T-helper 17 cell (primary cell): ENCODE measurements at places on chromosomes 4 and X. TPM values are rescaled to one million over a fixed set of nuclear protein-coding genes. Genes with fewer than 3 reads are reported as not detected.
A peak's percentile ranks its signal among the peaks of the same experiment; 100 is the strongest.

FGFR3 gene
- total RNA-seq = not detected

SLC25A5 gene
- 157 TPM for total RNA-seq

SORBS2 gene
- total RNA-seq = 0.07 TPM

TLR10 gene
- total RNA-seq = not detected

YY2 gene
- 1.0 TPM for total RNA-seq

GIMD1 gene
- not detected for total RNA-seq

FABP2 gene
- total RNA-seq = not detected

FGF13 gene
- not detected for total RNA-seq

MMRN1 gene
- total RNA-seq = 0.70 TPM

BTC gene
- total RNA-seq = not detected

KDR gene
- total RNA-seq = not detected

ETDA gene
- not detected for total RNA-seq

GRCh38 chr4:168317621-168318020, 931 bp downstream of the DDX60 start:
- H3K4me3 ChIP-seq = peak overlapping the region; percentile 94
- H3K4me1 ChIP-seq = peaks cover 32% of the 10 kb centered on the region
- no peaks in the 10 kb centered on the region for H3K27me3 ChIP-seq

GRCh38 chrX:57771689-57772088, 91.6 kb upstream of the NLRP2B start:
- no peak for DNase-seq
- H3K27me3 ChIP-seq = no peaks in the 10 kb centered on the region
- H3K36me3 ChIP-seq = no peaks in the 10 kb centered on the region

GRCh38 chr4:168119890-168120289, 27.6 kb downstream of the ANXA10 start:
- no peaks in the 10 kb centered on the region for H3K4me1 ChIP-seq
- DNase-seq = no peak
- no peak overlapping the region for H3K4me3 ChIP-seq
- no peak overlapping the region for H3K27ac ChIP-seq

DNA sequence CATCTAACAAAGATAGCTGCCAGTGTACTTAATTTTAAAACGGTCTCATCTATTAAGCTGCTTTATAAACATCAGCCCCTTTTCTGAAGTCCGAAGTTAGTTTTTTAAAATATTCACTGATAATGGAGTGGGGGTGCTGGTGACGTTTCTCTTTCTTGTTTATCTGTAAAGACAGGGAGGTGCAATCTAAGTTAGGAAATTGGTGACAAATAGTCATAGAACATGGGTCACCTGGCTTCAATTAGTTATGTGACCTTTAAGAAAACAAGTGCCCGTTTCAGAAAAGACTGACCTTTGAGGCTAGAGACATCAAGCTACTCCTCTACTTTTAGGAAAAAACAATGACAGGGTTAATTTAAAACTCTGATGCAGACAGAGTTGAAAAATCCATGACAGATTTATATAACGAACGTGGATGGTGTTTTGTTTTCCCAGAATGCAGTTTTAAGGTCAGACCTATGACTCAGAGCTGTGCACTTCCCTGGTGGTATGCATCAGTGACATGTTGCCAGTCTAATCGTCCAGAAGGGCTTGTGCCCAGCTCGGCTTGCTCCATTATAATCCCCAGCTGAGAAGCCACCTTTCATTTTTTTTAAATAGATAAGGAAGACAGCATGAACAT, 38.2 kb downstream of the FHL1 start:
- H3K4me1 ChIP-seq = peaks cover 2% of the 10 kb centered on the region
- H3K27me3 ChIP-seq = no peaks in the 10 kb centered on the region
- H3K27ac ChIP-seq = no peak overlapping the region
- H3K4me3 ChIP-seq = no peak overlapping the region
- no peak for DNase-seq
- H3K36me3 ChIP-seq = no peaks in the 10 kb centered on the region

- DNase-seq = no peak
- no peak overlapping the region for H3K4me3 ChIP-seq
- no peaks in the 10 kb centered on the region for H3K27me3 ChIP-seq
- H3K4me1 ChIP-seq = peaks cover 13% of the 10 kb centered on the region
- no peak overlapping the region for H3K27ac ChIP-seq
- peaks cover 2% of the 10 kb centered on the region for H3K36me3 ChIP-seq
Observed at GRCh38 chr4:25867781-25868294, 5.0 kb upstream of the SEL1L3 start.

DNA sequence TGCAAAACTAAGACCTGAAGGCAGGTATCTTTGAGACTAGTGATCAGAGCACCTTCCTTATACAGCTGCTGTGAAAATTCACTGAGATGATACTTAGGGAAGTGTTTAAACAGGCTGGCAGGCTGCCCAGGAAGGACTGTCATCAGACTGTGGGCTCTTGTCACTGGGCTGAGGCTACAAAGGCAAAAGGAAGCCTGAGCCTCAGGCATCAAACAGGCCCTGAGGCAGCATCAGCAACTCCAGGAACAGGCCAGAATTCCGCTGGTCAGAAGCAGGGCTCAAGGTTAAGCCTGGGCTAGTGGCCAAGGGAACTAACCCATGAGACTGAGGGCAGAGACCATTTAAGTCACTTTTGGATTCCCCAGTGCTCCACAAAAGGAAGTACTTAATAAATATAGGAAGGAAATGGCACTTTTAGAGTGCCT, 12.8 kb downstream of the PJA1 start:
- H3K36me3 ChIP-seq = no peaks in the 10 kb centered on the region
- peaks cover 3% of the 10 kb centered on the region for H3K4me1 ChIP-seq
- H3K27ac ChIP-seq = no peak overlapping the region
- DNase-seq = no peak
- H3K4me3 ChIP-seq = no peak overlapping the region

DNA sequence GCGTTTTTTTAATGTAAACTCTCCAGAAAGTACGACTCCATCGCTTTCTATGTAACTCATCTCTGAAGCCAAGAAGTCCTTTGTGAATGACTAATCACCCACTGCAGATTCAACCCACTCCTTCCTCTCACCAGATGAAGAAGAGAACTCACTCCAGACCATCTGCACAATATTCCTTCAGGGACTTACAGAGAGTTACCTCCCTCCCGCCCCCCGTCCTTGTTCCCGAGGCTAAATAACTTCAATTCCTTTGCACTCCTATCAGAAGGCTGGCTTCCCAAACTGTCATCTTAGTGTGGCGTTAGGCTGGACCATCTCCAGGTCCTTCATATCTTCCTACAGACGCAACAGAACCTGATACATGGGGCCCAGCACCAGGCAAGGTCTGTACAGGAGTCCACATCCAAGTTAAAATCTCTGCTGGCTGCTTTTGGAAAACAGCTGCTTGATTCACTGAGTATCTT, 82.4 kb downstream of the AFAP1 start:
- peak overlapping the region; percentile 61 for H3K4me3 ChIP-seq
- no peak for DNase-seq
- peaks cover 38% of the 10 kb centered on the region for H3K4me1 ChIP-seq
- no peaks in the 10 kb centered on the region for H3K27me3 ChIP-seq
- H3K36me3 ChIP-seq = peaks cover 2% of the 10 kb centered on the region
- peak overlapping the region; percentile 96 for H3K27ac ChIP-seq

DNA sequence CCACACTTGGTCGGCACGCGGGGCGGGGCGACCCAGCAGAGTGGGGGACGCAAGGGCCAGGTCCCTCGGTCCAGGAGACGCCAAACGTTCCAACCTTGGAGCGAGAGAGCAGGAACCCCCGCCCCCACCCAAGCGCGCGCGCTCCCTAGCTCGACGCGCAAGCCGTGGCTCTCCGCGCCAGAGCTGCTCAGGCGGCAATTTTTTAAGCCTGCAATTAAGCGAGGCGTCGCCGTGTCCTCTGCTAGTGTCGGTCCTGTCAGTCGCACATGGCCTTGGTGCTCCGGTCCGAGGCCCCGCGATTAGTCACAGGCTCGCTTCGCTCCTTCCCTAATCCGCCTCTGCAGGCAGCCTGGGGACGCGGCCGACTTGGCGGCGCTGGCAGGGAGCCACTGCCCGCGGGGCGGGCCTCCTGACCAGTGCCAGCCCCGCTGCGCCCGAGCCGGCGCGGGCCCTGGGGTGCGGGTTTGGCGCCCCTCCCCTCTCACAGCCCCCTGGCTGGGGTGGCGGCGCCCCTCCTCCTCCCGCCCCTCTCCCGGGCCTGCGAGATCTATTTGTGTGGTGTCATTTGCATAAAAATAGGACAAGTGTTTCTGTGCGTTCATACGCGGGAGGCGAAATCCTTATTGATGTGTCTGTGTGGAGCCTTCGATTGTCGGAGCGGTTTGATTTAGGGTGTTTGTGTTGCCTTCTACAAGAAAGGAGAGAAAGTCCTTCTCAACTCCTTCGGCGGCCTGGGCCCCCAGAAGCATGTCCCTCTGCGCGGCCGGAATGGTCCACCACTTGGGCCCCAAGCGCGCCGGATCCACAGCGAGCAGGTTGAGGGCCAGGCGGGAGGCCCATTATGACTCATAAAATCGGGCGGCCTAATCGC, 9.8 kb upstream of the BCOR start:
- DNase-seq = no peak
- H3K27ac ChIP-seq = no peak overlapping the region
- H3K4me1 ChIP-seq = peaks cover 6% of the 10 kb centered on the region
- no peaks in the 10 kb centered on the region for H3K27me3 ChIP-seq

- peak within 1 kb of the TSS; percentile 94 for H3K27ac ChIP-seq
- peak within 1 kb of the TSS; percentile 90 for H3K4me3 ChIP-seq
- peaks cover 24% of the 10 kb centered on the region for H3K4me1 ChIP-seq
- H3K36me3 ChIP-seq = no peaks in the 10 kb centered on the region
- H3K27me3 ChIP-seq = no peaks in the 10 kb centered on the region
Observed at GRCh38 chr4:37890801-37891259, at the start of gene TBC1D1. TSS of gene TBC1D1 (plus strand) at chr4:37891084. CDS start at chr4:37902096, 11,012 bp downstream.

GRCh38 chrX:3216581-3217180, 129.8 kb downstream of the MXRA5 start:
- H3K27ac ChIP-seq = no peak overlapping the region
- H3K4me3 ChIP-seq = no peak overlapping the region
- H3K4me1 ChIP-seq = no peaks in the 10 kb centered on the region
- no peak for DNase-seq
- H3K27me3 ChIP-seq = no peaks in the 10 kb centered on the region
- no peaks in the 10 kb centered on the region for H3K36me3 ChIP-seq

- no peak overlapping the region for H3K4me3 ChIP-seq
- no peaks in the 10 kb centered on the region for H3K4me1 ChIP-seq
- no peaks in the 10 kb centered on the region for H3K27me3 ChIP-seq
- DNase-seq = no peak
- H3K27ac ChIP-seq = no peak overlapping the region
- no peaks in the 10 kb centered on the region for H3K36me3 ChIP-seq
Observed at GRCh38 chr4:30856795-30857564, 136.8 kb downstream of the PCDH7 start.

- no peak overlapping the region for H3K4me3 ChIP-seq
- peaks cover 16% of the 10 kb centered on the region for H3K27me3 ChIP-seq
- peaks cover 2% of the 10 kb centered on the region for H3K36me3 ChIP-seq
- no peak overlapping the region for H3K27ac ChIP-seq
- no peak for DNase-seq
- H3K4me1 ChIP-seq = no peaks in the 10 kb centered on the region
Observed at GRCh38 chr4:123390846-123391456, 5.6 kb upstream of the SPRY1 start.

GRCh38 chr4:168643111-168643795, 146.4 kb downstream of the PALLD start:
- no peaks in the 10 kb centered on the region for H3K4me1 ChIP-seq
- no peak overlapping the region for H3K27ac ChIP-seq
- H3K4me3 ChIP-seq = no peak overlapping the region

DNA sequence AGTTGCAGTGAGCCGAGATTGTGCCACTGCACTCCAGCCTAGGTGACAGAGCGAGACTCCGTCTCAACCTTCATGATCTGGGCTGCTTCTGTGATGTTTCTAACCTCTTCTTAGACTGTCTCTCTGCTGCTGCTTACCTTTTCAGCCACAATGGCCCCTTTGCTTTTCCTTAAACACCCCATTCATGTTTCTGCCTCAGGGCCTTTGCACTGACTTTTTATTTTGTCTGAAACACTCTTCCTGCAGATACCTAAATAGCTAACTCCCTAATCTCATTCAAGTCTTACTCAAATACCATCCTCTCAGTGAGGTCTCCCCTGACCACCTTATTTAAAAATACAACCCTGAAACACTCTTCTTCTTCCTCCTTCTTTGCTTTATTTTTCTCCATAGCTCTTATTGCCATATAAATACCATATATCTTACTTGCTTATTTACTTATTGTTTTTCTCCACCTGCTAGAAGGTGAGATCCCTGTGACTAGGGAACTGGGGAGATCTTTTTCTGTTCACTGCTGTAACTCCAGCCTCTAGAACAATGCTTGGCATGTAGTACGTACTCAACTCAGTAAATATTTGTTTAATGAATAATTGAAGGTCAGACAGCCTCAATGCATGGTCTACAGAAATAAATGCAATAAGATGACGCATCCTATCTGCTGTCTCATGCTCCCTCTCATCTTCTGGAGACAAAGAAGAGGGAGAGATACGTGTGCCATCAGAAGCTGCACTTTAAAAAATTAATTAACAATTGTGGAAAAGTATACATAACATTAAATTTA, 43.8 kb upstream of the SETD7 start:
- H3K4me1 ChIP-seq = no peaks in the 10 kb centered on the region
- H3K36me3 ChIP-seq = peaks cover 2% of the 10 kb centered on the region
- H3K4me3 ChIP-seq = no peak overlapping the region
- H3K27ac ChIP-seq = no peak overlapping the region
- H3K27me3 ChIP-seq = peaks cover 37% of the 10 kb centered on the region

DNA sequence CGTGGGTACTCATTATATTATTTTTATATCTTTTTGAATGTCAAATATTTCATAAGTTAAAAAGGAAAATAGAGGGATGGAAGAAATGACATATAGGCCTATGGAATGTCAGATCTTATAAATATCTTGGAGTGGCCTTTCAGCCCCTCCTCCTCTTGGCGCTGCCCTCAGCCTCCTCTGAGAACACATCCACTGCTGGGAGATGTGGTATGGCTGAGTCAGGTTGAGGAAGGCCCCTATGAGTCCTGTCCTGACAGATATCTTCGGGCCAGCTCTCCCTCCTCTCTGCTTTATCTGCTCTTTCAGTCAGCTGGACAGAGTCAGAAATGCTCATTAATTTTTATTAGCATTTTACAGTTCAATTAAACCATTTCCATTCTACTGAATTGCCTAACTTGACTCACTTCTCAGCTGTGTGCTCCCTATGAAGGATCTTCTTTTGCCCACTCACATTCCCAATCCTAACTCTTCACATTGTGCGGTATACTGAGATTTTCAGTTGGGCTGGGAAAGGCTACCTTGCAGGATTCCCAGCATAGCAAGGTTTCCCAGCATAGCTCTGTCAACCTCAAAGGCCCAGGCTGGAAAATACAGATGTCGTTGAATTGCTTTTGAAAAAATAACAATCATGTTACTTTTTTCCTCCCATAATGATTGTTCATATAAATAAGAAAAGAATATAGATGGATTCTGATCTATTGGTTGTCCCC, 128.0 kb downstream of the ARHGEF9 start:
- H3K27me3 ChIP-seq = no peaks in the 10 kb centered on the region
- no peak overlapping the region for H3K4me3 ChIP-seq
- H3K4me1 ChIP-seq = no peaks in the 10 kb centered on the region
- peaks cover 7% of the 10 kb centered on the region for H3K36me3 ChIP-seq

GRCh38 chr4:74934016-74934831, 1.3 kb downstream of the PARM1 start:
- peaks cover 12% of the 10 kb centered on the region for H3K4me1 ChIP-seq
- H3K27ac ChIP-seq = no peak overlapping the region
- H3K27me3 ChIP-seq = peaks cover 42% of the 10 kb centered on the region
